ENCODE measurements at places on chromosomes 6 and 20.

DNA sequence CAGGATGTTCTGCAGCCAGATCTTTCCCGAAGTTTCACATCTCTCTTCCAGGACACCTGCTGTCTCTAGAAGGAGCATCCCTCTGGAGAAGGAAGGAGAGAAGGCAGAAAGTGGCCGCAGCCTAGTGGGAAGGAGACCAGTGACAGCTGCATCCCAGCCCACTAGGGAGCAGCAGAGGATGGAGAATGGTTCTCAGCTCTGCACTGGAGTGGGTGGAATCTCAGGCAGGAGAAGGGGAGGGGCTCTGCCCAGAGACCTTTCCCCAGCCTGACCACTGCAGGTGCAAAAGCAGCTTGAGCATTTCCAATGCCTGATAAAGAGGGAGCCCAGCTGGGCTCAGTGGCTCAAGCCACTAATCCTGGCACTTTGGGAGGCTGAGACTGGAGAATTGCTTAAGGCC, 32.3 kb downstream of the NCR2 start:
- peak; percentile 56 for DNase-seq

DNA sequence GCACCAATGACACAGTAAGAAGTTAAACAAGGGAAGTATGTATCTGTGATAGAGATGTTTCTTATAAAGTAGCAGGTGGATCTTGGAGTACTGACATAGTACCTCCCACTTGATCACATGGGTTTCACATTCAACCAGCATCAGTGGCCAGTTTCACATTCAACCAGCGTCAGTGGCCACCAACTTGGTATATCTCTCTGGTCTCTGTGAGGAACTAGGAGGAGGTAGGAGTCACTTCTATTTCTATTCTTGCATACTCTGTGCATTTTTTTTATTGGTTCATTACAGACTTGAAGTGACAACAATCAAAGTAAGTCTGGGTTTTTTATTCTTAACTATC, 200.3 kb upstream of the SIM1 start:
- no peak for DNase-seq

GRCh38 chr20:9322661-9323060, 191.7 kb upstream of the LAMP5 start:
- DNase-seq = no peak

GRCh38 chr20:48758206-48758820, 69.5 kb downstream of the PREX1 start:
- peak; percentile 47 for DNase-seq

GRCh38 chr6:56151609-56152224, 95.7 kb downstream of the COL21A1 start:
- no peak for DNase-seq

DNA sequence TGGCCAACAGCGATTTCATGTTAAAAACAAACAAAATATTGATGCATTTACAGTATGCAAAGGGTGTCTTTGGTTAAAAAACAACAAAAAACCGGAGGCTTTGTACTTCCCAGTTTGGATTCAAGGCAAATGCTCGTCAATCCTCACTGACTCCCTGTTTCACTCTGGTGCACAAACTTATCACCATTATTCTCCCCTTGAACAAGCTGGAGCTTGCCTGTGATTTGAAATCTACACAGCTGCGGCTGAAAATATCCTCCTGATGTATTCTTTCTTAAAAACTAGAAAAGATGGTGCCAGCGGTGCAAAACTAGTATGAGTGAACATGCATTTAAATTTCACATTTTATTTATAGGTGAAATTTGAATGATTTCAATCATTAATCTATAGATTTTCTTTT, 3.3 kb downstream of the PERP start:
- DNase-seq = no peak

DNA sequence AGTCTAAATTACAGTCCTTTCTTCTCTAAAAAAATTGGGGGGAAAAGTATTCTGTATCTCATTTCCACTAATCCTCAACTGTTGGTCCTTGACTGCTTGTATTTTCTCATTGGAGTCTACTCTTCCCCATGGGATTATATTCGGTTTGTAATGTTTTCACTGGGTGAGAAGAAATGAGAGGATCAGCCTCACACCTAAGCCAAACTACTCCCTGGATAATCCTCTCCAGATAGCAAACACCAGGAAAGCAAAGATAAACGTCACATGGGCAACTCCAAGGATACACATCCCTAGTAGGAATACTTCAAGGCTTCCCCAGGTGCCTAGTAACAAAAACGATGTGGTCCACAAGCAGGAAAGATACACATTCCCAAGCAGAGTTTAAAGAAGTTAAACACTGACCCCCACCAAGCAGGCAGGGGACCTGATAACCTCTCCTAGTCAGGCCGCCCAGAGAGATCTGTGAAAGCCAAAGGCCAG, 53.9 kb upstream of the SOX4 start:
- DNase-seq = no peak

DNA sequence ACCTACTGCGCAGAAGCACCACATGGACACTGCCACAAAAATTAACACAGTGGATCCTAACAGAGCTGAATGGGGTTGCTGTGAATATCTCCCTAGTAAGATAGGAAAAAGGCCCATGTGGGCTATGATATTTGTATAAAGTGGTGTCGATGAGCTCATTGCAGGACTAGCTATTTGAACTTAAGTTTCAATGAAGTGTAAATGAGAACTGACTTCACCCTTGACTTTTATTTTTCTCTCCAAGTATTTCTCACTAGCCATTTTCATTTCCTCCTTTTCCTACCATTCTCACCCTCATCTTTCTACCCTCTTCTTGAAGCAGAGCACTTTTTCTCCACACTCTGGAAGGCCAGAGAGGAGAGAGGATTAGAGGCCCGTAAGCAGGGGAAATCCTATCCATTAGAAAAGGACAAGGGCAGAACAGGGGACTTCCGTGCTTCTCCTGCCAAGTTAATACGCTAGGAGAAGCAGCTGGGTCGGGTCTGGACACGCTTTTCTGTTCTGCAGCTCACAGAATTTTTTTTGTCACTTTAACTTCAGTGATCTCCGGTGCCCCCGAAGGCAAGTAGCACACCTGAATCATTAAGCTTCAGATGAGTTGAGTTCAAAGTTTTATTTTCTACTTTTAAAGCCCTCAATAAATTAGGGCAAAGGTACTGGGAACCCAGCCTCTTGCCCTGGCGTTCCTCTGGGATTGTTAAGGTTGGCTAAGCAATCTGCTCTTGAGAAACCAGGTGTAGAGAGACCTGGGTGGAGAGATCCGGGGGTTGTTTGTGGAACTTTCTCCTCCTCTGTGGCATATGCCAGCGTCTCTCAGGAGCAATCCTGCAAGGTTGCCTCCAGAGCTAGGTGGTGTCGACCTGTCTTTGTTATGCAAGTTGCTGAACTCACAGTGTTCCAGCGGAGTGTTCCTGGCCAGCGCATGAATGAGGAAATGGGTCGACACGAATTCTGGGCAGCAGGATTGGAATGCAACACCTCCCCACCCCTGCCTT, 56.2 kb upstream of the ARID1B start:
- DNase-seq = peak; percentile 17

DNA sequence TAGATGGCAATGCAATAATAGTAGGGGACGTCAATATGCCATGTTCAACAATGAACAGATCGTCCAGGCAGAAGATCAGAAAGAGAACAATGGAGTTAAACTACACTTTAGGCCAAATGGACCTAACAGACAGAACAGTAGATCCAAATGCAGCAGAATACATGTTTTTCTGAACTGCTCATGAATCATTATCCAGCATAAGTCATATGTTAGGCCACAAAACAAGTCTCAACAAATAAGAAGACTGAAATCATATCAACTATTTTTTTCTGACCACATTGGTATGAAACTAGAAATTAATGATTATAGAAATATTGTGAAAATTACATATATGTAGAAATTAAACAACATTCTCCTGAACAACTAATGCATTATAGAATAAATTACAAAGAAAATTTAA, 10.2 kb upstream of the DEFB125 start:
- no peak for DNase-seq

DNA sequence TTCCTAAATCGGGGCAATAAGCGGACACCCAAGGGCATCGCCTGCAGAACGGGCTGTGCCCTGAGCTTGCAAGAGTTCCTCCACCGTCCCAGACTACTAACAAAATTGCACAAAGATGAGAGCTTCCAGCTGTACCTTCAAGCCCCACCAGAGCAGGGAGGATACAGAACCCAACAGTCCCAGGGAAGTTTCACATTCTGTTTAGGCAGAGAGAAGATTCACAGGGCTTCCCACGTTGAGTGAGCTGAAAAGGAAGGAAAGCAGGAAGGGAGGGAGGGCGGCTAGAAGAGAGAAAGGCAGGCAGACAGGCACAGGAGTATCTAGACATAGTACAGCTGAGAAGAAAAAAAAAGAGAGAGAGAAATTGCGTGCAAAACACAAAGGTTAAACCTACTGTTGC, 112.6 kb upstream of the AFDN start:
- DNase-seq = no peak

DNA sequence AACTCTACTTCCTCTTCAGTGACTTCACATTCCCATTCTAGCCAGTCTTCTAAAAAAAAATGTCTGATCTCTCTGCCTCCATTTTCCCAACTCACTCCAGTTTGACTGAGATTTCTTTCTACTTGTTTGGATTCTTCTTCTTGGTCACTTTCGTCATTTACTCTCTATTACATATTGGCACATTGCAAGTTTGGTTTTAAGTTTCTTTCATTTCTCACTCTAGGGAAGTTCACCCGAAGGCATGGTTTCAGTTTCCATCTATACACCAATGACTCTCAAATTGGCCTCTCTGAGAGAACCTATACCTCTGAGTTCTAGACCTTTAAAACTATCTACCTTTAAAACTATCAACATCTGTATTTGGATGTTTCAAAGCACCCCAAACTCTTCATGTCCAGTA, 51.3 kb downstream of the CD109 start:
- DNase-seq = no peak

DNA sequence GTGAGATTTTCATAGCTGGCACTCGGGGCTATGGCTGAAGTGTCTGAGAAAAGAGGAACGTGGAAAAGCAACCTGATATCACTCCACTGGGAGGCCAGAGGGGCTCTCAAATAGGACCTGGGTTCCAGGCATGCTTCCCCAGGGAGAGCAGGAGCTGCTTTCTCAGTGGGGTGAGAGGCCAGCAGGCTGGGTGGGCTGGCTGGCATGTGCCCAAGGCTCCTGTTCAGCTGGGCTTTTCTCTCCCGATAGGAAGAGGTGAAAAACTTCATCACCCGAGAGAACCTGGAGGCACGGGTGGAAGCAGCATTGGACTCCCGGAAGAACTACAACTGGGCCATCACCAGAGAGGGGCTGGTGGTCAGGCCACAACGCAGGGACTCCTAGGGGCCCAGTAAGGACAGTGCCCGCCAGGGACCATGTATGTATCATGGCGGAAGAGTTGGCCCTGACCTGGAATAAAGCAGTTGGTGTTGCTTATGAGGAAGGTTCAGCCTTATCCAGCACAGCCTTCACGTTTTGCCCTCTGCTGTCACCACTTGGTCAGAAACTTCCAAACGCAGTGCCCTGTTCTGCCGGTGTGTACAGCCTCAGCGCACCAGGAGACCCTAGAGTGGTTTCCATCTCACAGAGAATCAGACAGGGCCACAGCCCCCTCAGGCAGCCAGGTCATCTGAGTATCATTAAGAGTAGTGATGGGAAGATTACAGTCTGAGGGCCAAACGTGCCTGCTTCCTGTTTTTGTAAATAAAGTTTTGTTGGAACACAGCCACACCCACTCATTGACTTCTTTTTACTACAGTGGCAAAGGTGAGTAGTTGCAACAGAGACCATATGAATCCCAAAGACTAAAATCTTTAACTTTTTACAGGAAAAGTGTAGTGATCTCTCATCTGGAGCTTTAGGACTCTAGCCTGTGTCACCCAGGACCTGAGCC, 1.9 kb downstream of the MRPS26 start:
- DNase-seq = peak; percentile 39

DNA sequence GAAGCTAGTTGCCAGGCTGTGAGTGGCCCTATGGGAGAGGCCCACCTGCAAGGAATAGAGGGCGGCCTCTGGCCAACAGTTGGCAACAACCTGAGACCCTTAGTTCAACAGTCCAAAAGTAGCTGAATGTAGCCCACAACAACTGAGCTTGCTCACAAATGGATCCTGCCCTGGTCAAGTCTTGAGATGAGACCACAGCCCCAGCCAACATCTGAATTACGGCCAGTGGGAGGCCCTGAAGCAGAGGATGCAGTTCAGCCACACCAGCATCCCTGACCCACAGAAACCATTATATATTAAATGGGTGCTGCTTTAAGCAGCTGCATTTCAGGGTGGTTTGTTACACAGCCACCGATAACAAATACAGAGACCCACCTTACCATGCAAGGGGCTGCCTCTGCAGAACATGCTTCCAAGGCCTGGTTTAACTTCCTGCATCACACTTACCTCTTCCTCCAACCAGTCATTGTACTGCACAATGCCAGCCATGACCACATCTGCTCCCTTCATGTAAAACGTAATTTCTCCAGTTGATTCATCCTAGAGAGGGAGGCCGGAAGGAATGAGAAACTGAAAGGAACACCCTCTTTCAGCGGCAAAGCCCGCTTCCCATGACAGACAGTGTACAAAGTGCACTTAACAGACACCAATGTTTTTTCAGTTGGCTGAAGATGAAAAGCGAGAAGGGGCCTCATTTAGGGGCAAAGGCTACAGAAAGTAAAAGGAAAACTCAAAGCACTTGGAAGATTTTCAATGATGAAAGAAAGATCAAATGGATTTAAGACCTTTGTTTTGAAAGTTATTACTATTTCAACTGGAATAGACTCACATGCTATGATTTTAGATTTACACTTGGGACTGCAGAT, 86.2 kb upstream of the NFATC2 start:
- DNase-seq = no peak

DNA sequence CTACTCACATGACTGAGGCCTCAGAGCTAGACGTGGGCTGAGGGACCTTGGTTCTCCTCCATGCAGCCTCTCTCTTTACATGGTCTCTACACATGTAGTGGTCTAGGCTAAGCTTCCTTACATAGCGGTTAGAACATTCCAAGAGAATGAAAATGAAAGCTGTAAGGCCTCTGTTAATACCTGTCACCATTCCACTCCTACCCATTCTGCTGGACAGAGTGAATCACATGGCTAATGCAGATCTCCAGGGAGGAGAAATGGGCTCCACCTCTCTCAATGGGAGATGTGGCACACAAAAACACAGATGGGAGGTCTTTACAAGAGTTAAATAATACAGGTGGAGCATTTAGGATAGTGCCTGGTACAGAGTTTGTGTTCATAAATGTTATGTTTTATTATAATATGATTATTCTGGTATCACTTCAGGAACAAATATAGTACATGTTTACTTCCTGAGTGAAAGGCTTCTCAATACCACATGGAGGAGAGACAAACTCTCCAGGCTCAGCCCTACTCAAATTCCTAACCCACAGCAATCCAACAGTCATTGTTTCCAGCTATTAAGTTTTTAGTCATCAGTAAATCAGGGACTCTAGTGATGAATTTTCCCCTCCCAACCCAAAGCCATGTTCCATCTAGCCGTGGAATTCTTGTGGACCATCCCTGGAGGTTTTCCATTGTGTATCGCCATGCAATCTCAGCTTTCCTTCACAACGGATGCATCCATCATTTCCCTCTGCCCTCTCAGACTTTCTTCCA, 57.9 kb downstream of the ISM1 start:
- no peak for DNase-seq
